ENCODE measurements at places on chromosomes 12 and 14.
A peak's percentile ranks its signal among the peaks of the same experiment; 100 is the strongest.

GRCh38 chr12:103013741-103014300 is 56.3 kb downstream of the ASCL1 start:
- no peak for DNase-seq

- DNase-seq, result no peak
Measured at GRCh38 chr12:107545737-107546353, 139.8 kb upstream of the PWP1 start.

GRCh38 chr12:91287753-91288152 is 105.1 kb upstream of the DCN start:
- DNase-seq, result no peak

GRCh38 chr12:104974626-104975290 is 11.4 kb upstream of the NOPCHAP1 start:
- no peak for DNase-seq

DNA sequence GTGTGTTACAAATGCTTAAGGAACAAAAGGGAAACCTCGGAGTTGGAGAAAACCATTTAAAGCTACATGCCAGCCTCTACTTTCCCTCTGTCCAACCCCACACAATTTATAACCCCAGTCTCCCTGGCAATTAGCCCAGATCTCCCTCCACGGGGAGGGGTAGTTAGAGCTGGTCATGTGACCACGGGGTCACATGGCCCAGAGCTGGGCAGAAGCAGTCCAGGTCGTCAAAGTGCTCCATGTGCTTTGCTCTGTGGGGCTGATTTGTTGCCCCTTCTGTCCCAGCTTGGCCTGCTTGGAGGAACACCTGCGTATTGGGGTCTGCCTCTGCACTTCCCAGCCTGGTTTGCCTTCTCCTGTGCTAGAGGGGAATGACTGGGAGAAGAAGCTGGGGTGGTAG is 219.1 kb downstream of the RBM19 start:
- DNase-seq, result no peak

DNA sequence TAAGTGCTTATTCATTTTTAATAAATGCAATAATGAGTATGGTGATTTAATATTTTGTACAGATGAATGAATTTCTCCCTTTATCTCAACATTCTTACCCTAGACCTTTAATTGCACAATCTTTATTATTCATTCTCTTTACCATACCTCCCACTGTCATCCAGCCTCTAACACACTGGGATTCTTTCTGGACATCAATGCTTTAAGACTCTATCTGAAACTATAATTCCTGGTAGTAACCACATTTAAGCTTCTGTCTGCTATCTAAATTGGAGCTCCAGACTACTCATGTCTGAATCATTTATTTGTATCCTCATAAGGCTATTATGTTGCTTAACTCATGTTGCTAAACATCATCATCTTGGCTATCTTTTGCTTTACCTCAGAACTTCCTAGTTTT is 270.2 kb downstream of the ALG10B start:
- no peak for DNase-seq

GRCh38 chr12:132503618-132504204 is 13.8 kb downstream of the FBRSL1 start:
- DNase-seq, result no peak

DNA sequence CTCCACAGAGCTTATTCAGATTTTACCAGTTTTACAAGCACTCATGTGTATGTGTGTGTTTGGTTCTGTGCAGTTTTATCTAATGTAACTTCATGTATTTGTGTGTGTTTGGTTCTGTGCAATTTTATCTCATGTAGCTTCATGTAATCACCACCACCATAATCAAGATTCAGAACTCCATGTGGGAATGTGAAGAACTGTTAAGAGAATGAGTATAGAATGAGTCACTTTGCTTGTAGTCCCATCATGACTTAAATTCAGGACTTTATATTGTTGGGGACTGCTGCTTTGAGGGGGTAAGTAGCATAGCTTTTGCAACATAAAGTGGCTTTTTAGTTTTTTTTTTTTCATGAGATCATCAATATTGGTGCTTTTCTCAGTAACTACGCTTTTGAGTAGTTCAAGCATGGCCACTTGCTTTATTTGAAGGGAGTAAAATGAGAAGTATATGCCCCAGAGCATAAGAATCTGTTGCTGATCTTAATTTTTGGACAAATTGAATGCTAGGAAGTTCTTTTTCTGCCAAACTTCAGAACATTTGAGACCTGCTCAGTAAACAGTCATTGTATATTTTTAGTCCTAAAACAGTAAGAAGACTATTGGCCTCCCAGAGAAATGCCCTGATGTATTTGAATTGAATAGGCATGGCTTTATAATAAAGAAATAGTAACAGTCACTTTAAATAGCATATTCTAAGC is 28.8 kb downstream of the PROX2 start:
- no peak for DNase-seq

DNA sequence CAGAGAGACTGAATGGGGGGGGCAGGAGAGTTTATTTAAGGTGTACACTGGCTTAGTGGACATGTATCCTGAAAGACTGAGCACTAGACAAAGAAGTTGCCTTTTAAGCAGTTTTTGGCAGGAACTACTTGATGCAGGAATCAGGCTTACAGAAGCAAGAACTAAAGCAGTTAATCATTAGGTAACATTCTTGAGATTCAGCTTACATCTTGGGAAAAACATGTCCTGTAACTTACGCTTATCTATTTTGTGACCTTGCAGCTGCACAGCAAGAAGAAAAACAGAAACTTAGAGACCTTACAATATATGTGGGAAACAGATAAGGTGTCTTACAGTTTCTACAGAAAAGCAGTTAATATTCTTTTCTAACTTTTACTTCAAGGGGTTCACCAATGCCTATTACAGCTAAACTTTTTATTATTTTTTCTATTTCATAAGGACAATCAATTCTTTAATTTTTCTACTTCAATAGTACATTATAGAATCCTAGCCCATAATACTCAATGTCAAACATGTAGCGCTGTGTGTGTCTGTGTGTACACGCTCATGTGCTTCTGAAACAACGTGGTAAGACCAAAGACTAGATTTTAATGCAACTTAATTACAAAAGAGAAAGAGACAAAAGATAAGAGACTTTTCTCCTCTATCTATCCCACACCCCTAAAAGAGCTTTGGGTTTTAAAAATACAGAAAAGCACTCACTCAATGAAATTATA is 276.9 kb downstream of the PRKD1 start:
- no peak for DNase-seq

DNA sequence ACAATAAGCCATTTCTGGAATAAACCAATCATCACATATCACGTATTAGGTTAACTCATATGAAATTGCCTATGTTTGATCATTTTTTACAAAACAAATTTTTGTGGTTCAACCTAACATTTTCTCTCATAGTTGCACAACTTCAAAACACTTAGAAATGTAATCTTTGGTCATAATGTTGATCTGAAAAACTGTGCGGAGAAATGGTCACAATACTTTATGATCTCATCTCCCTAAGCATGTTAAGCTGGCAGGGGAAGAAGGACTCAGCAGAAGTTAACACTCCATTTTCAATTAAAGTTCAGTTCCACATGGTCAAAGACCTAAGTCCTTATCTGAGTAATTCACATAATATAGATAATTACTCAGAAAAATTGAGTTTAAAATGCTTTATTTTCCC is 194.8 kb downstream of the CAPZA3 start:
- no peak for DNase-seq

- DNase-seq, result no peak
Measured at GRCh38 chr14:24278424-24278823, 7.0 kb upstream of the RABGGTA start.

GRCh38 chr12:11768233-11768965 is 118.9 kb downstream of the ETV6 start:
- no peak for DNase-seq

- no peak for DNase-seq
Measured at GRCh38 chr12:58272461-58272860, 331.1 kb downstream of the ATP23 start.

DNA sequence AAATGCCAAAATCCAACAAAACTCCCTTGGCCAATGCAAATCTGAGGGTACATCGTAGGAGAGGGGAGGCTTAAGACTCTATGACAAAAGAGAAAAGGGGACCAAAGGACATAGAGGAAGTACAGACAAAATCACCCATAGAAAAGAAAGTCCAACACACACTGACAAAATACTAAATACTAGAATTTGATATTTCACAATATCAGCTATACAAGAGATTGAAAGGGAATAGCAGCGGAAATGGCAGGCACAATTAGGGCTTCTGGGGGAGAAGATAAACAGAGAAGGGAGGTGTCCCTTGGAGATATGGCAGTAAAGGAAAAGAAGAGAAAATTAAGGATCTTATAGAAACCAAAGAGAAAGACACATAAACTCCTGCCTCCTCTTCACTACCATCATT is 29.0 kb downstream of the ATP2B1 start:
- no peak for DNase-seq

GRCh38 chr12:96907671-96908422 is 790 bp downstream of the NEDD1 start:
- peak; percentile 41 for DNase-seq

GRCh38 chr12:6038160-6038559 is 86.3 kb downstream of the VWF start:
- peak; percentile 60 for DNase-seq

DNA sequence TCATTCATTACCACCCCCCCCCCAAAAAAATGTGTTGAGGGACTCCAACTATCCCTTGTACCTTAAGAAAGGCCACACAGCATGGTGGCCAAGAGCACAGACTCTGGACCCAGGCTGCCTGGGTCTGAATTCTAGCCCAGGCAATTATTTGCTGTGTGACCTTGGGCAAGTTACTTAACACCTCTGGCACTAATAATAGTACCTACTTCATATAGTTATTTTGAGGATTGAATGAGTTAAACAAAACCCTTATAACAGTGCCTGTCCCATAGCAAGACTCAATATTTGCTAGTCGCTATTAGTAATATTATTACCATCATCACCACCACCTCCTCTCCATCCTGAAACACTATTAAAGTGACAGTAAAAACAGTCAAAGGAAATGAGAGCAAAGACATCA is 37.2 kb downstream of the NT5DC3 start:
- no peak for DNase-seq

DNA sequence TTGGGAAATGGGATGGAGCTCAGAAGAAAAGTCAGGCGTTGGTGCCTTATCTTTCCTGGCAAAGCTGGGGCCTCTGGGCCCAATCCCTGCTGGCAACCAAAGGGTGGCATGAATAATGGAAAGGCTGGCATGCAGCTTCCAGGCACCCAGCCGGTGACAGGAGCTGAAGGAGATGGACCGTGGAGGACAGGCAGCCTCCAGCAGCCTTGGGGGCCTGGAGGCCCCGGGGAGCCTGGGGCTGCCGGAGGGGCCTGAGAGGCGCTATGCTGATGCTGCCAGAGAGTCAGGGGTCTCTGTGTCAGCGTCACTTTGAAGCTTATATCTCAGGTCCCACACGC is 38.2 kb upstream of the EML1 start:
- DNase-seq, result no peak

DNA sequence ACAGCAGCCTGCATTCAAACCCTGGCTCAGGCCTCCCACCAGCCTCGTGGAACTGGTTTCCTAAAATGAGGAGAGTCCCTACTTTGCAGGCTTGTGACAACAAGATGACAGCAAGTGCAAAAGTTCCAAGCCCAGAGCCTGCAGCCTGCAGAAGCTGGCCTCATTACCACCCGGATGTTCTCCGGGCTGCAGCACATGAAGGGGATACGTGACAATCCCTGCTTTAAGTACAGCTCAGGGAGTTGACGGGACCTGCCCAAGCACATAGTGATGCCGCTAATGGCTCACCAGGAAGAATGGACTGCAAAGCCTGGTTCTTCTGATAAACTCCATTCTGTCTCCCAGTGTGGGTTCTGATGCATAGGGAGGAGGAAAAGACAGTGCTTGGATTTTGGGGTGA is 15.0 kb downstream of the SSH1 start:
- DNase-seq, result no peak

- DNase-seq, result no peak
Measured at GRCh38 chr12:113845900-113846674, 120.0 kb downstream of the RBM19 start.

- DNase-seq, result no peak
Measured at GRCh38 chr12:124386661-124387527, 92.0 kb downstream of the RFLNA start.

DNA sequence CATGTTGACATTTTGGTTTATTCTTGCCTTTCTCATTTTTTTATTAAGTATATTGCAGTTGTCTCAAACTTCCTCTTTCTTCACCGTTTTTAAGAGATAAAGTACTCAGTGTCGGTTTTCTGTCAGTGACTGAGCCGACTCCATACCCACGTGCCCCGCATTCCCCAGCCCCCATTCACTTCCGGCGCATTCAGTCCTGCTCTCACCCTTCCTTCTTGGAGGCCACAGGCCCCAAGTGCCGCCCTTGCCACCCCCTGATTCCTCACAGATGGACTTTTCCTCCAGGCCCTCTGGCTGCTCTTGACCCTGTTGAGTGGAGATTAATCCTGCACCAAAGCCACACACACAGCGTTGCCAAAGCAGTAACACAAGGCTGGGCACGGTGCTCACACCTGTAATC is 19.1 kb upstream of the DNAH10 start:
- no peak for DNase-seq

GRCh38 chr14:94486883-94487282 is 10.9 kb upstream of the SERPINA9 start:
- no peak for DNase-seq

DNA sequence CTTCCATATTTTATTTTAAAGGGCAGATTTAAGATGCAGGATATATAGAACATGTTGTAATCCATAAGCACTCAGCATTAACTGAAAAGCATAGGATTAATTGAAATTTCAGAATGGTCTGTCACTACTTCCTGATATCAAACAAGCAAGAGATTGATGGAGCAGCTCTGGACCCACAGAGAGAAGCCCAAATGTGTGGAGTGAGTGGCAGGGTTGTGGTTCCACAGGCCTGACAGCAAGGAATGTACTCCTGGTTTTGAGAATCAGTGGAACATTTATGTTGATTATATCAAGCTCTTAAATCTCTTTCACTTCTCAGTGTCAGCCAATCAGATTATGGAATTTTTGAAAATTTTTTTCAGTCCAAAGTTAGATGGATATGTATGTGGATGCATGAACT is 267.6 kb upstream of the PRICKLE1 start:
- no peak for DNase-seq

GRCh38 chr12:52307836-52308805 is 13.1 kb downstream of the KRT83 start:
- DNase-seq, result peak; percentile 77

- DNase-seq, result no peak
Measured at GRCh38 chr12:118312578-118312977, 60.1 kb downstream of the TAOK3 start.

- DNase-seq, result no peak
Measured at GRCh38 chr12:52175371-52176350, 16.2 kb downstream of the KRT80 start.

- DNase-seq, result no peak
Measured at GRCh38 chr12:55036326-55037115, 16.7 kb downstream of the NEUROD4 start.

DNA sequence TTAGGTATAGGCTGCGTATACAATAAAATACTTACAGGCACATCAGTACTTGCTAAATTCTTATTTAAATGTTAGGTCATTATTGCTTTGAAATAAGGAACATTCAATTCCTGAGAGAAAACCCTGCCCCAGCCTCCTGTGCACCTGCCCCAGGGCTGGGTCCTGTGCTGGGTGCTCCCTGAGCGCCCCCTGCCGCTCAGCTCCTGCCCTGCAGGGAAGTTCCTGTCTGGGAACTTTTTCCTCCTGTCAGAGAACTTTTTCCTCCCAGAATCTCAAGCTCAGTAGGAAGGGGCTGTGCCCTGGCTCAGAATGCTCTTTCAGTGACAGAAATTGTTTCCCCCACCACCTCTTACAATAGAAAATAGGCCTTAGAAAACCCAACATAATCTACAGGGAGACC is 751.1 kb downstream of the TMEM121 start:
- DNase-seq, result no peak
